ENCODE measurements at places on chromosomes 2 and 18.

DNA sequence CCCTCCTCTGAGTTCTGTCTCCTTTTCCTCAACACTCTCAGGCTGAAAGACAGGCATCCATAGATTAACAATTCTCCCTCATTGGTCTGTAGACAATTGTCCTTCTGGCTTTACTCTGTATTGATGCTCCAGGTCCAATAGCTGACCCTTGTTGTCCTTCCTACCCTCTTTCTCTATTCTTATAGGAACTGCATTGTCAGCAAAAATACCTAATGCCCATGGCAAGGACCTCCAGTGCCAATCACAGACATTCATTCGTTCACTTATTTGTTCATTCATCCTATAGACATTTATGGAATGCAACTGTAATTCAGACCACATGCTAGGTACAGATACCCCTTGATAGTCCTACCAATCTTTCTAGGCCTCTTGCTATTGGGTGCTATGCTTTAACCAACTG, 69.8 kb upstream of the DTNA start:
- DNase-seq, result no peak

DNA sequence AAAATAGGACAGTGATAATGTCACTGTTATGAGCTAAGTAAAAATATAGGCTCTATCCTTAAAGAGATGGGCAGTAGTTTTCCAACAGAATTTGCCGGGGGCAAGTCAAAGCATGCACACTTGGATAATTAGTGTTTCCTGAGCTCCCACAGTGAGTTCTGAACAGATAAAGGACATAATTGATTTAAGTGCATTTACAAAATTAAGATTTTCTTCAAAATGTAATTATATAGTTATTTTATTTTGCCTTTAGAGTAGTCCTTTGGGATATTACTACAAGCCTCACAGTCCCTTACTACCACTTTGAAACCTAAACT, 107.6 kb downstream of the RAPGEF4 start:
- no peak for DNase-seq

DNA sequence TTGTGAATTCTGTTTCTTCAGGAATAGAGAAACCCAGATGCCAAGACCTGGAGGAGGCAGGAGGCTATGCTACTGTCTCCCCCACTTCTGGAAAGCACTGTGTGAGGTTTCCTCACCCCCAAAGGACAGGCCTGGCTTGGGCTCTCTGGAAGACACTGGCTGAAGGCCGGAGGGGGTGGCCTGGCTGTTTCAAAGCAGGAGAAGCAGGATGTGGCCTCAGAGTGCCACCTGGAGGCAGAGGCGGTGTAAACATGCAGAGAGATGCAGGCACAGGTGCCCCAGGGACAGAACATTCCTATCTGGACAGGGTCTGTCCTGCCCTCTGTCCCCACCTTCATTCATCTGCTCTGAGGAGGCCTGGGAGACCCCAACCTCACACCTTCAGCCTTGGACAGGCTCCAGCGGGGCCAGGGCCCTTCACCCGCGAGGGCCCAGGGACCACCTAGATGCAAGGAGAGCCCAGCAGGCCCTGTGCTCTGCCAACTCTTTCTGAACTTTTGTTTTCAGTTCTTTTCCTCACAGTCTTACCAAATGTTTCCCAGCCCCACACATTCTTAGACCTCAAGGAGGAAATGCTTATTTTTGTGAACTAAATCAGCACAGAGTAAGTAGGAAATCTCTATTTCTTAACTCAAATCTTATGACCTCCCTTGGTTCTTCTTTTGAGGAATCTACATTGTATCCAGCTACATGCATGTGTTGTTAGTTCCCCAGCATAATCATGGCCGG, 79.2 kb downstream of the LONRF2 start:
- DNase-seq, result peak; percentile 34

DNA sequence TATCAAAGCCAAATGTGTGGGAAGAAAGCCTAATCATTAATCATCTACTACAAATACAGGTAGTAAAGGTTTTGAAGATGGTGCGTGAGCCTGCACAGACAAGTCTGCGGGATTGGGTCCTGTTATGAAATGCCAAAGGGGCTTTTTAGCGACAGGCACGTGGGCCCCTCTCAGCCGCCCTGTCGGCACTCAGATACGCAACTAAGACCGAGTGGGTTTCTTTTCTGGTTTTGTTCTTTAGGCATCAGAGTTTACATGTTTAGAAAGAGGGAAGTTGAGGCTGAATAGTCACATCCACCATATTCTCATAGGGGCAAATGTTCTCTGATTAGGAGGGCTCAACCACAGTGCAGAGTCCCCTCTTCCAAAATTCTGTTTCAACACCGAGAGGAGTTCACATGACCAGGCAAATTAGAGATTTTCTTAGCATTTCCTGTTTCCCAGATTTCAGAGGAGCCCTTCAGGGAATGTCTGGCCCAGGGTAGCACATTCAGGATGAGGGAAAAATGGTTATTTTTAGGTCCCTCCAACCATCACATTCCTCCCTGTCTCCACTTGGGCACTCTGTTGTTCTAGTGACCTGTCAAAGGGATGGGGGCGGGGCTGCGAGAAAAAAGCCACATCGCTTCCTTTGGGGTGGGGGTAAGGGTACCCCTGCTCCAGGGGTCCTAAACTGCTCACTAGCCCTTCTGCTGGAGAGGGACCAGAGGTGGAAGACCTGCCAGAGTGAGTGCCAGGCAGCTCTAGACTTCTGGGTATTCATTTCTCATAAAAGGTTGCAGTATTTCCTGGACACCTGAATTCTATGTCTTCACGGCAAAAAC, 159.2 kb downstream of the BCL2 start:
- no peak for DNase-seq

DNA sequence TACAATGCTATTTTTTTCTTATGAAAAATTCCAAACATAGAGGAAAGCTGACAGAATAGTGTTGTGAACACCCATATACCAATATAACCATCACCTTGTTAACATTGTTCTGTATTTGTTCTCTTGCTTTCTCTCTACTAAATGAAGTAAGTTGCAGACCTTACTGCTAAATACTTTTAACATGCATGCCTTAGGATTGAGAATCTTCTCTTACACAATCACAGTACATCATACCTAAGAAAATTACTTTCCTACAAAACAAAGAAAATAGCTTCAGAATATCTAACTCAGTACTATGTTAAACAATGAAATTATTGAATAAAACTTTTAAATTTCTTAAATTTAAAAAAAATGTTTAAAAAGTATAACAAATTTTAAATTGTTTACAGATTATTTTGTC, 136.5 kb downstream of the UBR3 start:
- DNase-seq, result no peak

GRCh38 chr2:26274058-26274613, 29.4 kb downstream of the HADHB start:
- no peak for DNase-seq

DNA sequence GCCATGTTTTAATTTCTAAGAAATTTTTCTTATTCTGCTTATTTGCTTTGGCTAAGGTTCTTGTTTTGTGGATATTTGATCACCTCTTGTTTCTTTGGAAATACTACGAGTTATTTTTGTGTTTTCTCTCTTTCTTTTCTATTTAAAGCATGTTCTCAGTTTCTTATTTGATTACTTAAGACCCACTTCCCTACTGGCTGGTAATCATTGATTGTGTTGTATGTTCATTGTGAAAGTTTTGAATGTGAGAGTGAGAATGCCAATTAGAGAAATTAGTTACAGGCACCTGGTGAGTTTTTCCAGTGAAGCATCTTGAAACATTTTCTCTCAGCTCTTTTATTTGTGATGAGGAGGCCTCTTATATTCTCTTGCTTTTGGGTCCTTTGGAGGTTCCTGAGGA, 226.7 kb upstream of the MC4R start:
- no peak for DNase-seq

GRCh38 chr2:43105586-43106558, 120.5 kb downstream of the ZFP36L2 start:
- no peak for DNase-seq

DNA sequence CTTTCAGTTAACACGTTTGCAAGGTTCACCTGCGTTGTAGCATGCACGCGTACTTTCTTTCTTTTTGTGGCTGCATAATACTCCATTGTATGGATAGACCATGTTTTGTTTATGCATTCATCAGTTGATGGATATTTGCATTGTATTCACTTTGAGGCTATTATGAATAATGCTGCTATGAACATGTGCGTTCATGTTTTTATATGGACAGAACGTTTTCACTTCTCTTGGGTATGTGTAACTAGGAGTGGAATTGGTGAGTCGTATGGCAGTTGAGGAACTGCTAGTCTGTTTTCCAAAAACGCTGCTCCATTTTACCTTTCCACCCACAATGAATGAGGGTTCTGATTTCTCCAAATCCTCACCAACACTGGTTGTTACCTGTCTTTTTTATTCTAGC, 244.3 kb downstream of the GLI2 start:
- no peak for DNase-seq

- no peak for DNase-seq
These were observed 37.1 kb downstream of the CD28 start for GRCh38 chr2:203743441-203743981.

DNA sequence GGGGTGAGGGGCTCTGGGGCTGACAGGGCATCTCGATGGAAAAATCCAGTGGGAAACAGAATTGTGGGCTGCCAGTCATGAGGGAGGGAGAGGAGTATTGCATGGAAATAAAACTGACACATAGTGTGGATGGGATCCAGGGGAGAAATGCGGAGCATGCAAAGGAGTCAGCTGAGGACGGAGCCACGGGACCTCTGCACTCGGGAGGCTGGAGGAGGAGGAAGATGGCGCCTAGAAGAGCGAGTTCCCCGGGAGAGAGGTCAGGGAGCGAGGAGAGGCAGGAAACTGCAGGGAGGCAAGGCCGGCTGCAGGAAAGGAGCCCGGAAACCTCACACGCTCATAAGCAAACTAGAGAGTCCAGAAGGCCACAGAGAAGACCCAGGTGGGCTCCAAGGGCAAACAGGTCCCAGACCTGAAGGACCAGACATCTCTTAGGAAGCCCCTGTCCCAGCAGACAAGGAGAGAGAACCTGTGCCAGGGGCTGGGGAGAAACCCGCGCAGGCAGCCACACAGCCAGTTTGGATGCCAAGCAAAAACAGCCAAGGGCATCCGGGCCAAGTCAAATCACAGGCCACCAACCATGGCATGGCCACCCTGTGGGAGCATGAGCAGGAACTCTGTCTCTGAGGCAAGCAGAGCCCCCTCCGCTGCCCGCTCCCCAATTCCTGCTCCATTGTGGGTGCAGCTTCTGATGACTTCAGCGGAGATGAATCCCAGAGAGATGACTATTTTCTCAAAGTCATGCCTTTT, 218.8 kb upstream of the ID2 start:
- no peak for DNase-seq

DNA sequence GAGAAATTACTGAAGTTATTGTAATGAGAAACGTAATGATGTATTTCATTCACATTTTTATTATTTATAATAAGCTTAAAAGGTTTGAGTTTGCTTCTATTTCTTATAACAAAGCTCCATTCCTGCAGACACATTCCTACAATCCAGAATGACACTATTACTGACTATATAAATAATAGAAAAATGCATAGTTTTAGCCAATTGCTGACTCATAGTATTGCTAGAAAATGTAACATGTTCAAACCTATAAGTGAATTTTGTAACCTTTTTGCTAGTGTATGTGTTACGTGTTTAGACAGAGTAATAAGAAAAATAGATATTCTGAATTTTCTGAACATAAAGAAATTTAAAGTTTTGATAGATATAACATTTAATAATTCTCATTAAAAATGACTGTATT, 9.3 kb upstream of the VWC2L start:
- no peak for DNase-seq

GRCh38 chr2:161486111-161486510, 70.0 kb downstream of the TBR1 start:
- no peak for DNase-seq

- DNase-seq, result peak; percentile 86
These were observed 105.7 kb downstream of the USP40 start for GRCh38 chr2:233460726-233461441.

GRCh38 chr2:126658905-126659561, 3.1 kb downstream of the GYPC start:
- DNase-seq, result no peak

DNA sequence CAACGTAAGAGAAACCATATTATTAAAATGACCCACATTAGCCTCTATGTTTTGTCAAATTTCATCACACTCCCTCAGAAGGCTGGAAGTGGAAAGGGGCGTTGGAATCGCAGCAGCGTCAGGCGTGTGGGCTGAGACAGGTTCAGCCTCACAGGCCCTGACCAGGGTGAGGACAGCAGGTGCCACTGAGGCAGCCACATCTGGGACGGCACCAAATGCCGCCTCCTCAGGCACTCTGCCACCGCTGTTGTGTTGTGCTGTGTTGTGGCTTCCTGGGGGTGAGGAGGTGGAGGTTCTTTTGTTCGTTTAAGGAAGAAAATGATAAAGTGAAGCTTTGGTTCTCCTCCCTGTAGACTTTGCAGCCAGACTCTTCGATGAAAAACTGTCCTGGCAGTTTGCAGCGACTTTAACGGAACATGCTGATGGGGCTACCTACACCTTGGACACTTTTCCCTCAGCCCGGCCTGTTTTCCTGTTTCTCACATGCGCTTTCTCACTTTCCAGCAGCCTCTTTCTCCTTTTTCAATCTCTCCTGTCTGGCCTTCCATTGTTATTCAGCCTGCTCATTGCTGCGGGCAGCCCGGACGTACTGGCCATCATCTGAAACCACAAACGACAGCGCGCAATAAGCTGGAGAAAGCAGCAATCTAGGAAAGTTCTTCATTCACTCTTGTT, 44.9 kb upstream of the SALL3 start:
- no peak for DNase-seq

DNA sequence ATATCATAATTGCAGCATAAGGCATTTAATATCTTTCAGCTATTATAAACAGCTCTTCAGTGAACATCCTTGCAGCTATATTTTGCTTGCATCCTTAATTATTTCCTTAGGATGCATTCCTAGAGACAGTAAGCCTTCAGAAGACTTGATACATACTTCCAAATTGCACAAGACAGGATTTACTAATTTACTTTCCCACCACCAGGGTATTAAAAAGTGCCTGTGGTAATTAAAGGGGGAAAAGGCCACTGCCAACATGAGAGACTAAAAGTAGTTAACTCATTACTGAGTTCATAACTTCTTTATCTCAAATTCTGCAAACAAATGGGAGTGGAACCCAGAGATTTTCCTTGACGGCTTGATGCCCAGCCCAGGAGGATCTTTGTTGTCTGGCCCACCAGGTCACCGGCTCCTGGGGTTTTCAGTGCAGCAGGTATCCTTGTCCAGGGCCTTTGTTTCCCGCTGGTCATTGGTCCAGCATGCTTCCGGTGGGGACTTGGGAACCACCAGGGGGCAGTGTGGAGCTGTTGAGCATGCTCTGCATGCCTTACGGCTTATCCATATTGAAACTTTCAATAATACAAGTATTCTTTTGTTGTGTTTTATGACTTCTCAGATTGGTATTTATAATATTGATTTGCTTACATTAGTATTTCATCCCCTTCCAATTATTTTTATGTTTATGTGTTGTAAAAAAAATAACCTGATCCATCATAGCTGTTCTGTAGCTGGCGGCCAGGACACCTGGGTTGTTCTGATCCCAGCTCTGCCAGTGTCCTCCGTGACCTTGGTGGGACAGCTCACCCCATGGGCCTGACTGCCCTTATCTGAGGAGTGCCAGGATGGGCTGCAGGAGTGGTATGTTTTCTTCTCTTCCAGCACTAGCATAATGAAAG, 61.4 kb downstream of the TGOLN2 start:
- DNase-seq, result peak; percentile 11

- no peak for DNase-seq
These were observed 55.0 kb downstream of the MAPK4 start for GRCh38 chr18:50614838-50615237.

All from NCI-H1092 treated with DMSO at 0.1 percent for 48 hours (cell line).